ENCODE measurements at places on chromosomes 5 and 9.

DNA sequence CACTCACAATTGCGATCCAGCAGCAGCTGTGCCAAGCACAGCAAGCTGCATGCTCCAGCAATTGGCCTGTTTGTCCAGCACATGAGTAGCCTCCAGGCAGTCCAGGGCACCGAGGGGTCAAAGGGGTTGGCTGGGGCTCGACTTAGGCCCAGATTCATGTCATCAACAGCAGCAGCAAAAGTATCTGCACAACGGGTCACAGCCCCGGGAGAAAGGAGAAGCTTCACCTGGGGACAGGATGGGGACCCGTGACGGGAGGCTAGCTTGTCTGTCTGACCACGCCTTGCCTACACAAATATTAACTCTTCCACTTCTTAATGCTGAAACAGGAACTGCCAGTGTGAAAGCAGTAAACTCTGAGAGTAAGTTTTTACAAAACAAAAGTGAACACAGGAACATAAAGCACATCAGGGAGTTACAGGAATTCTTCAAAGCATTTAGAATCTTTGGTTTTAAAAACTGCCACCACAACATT is 191.2 kb downstream of the PIK3R1 start:
- DNase-seq = no peak

DNA sequence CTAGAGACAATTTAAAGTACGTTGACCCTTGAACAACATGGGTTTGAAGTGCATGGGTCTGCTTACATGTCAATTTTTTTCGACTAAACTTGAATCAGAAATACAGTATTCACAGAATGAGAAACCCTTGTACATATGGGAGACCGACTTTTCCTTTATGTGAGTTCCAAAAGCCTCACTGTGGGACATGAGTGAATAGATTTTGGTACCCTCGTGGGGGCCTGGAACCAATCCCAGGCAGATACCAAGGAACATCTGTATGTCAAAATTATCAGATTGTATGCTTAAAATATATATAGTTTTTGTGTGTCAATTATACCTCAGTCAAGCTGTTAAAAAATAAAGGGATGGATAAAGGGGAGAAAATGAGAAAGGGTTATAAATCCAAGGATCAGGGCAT is 78.7 kb upstream of the MAN2A1 start:
- DNase-seq = no peak

DNA sequence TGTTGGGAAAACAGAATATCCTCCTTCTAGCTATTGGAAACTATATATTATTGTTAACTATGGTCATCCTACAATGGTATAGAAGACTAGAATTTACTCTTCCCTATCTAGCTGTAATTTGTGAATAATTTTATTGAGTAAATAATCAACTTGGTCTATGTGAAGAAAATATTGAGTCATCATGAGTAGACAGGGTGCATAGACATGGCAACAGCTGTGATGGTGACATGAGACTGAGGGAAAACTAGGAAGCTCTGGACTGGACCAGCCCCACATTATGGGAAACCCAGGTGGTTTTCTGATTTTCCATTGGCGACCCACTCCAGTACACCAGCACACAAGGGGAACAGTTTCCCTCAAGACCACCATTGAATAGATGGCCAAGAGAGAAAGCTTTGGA is 95.0 kb downstream of the APBA1 start:
- DNase-seq = no peak

DNA sequence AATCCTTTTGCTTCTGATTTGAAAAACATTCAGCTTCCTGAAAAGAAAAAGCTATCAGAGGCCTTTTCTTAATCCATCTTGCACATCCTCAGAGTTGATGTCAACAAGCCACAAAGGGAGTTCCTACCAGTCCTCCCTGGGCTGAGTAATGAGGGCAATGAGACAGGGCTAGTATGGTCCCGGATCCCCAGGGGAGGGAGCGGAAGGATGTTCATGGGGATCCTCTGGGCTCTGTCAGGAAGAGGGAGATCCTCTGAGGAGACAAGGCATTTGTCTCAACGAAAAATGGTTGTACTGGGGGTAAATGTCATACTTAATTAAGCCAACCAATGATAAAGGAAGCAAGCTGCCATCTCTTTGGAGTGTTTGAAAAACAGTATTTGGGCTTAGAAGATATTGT is 195.3 kb downstream of the DTWD2 start:
- DNase-seq = no peak

- DNase-seq = no peak
These were observed 228.6 kb downstream of the SLF1 start for GRCh38 chr5:94847019-94847418.

GRCh38 chr9:1794547-1795270 is 220.4 kb upstream of the SMARCA2 start:
- no peak for DNase-seq

- DNase-seq = no peak
These were observed 285.7 kb upstream of the TUT7 start for GRCh38 chr9:86639899-86640379.

Measured in CD4-positive, alpha-beta memory T cell (primary cell).